MV-4-11 (cell line): ENCODE measurements at places on chromosomes 12 and 14.

DNA sequence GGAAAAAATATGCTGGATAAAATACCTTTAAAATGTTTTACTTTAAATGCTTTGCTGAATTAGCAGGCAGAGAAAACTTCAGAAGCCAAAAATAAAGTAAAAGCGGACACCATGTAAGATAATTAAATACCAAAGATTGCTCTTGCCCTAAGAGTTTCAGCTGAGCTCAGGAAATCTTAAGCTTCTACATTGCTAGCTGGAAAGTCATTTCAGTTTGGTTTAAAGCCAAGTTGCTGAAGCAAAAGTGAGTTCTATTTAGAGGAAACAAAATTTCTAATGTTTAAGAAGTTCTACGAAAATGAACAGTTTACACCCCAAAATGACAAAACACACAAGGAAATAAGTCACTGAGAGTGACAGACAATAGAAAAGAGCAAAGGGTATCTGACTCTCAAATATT lies 310.0 kb downstream of the ADAMTS20 start:
- DNase-seq, result no peak

- peak; percentile 7 for DNase-seq
Observed at GRCh38 chr12:48937170-48937569, 11.9 kb upstream of the FKBP11 start.

DNA sequence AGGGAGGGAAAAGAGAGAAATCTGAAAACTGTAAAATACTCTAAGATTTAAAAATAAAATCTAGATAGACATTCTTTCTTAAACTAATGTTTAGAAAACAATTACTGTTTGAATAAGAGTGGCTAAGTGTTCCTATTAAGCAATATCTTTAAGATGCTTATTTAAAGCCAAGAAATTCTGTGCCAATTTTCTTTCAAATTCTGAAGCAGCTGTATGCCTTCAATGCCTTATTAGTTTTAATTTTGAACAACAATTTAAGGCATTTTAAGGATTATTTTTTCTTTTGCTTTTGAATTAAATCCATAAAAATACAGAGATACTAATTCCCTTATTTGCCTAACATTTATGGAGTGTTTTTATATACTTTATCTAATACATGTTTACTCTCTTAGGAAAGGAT lies 50.3 kb upstream of the KITLG start:
- no peak for DNase-seq

DNA sequence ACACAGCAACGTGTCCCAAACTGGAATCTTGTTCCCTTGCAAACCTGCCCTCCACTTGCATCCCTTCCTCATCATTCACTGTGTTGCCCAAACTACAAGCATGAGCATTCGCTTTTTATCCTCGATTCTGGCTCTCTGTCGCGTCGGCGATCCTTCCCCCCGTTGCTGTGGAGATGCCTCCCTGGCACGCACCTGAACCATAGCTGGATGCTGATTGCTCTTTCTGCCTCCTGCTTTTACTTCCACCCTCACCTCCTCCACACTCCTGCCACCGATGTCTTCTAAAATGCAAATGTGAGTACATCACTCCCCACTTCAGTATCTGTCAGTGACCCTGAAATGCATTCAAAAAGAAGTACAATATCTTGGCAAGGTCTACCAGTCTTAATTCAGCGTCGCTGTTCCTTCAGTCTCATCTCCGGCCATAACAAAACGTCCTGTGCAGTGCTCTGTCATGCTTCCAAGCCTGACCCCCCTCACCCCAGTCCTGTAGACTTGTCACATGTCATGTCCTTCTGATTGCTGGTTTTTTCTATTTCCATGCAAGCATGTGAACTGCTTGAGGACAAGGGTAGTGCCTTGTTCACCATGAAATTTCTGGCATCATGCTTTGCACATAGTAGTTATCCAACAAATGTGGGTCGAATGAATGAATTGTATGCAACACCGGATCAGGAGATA lies 2.5 kb upstream of the PPP2R5C start:
- DNase-seq, result no peak

GRCh38 chr12:101064721-101065120 lies 145.3 kb downstream of the SLC5A8 start:
- no peak for DNase-seq

GRCh38 chr12:100554608-100555077 lies 18.8 kb upstream of the GAS2L3 start:
- DNase-seq, result peak; percentile 72

GRCh38 chr12:119565404-119565803 lies 28.2 kb upstream of the TMEM233 start:
- no peak for DNase-seq

GRCh38 chr14:69663300-69663643 lies 51.9 kb downstream of the SUSD6 start:
- DNase-seq, result no peak

DNA sequence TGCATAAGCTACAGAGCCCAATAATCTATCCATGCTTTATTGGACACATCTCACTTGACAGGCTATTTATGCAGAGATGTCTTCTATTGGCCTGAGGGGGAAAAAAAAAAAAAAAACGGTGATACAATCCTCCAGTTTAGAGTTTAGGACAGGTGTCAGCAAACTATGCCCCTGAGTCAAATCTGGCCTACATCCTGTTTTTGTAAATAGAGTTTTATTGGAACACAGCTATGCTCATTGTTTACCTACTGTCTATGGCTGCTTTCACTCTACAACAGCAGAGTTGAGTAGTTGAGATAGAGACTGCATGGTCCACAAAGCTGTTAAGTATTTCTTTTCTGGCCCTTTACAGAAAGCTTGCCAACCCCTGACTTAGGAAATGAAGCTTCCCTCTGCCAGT lies 403.1 kb downstream of the C12orf75 start:
- no peak for DNase-seq

DNA sequence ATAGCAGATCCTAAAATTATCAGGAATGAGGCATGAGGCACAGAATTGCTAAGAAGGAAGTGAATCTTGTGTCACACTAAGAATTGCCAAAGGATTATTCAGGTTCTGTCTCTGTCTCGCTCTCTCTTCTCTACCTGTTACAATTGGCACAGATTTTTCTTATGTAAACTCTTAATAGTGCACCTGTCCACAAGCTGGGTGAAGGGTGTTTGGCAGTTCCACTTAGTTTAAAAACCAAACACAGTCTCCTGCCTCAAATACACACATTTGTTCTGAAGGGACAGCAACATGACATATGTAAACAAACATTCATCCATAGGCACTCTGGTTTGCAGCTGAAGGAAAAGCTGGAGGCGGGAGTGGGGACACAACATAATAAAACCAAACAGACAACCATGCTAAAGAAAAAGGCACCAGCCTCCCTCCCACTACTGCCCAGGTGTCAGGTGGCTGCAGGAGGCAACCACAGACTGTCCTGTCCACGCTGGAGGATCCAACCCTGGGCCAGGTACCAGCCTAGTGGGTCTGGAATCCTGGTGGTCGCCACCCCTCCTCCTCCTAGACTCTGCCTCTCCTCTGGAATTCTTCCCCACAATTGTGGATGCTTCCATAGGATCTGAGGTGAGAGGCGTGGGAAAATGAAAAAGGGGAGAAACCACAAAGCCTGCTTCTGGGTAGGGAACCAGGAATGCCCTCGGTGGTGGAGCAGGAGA lies 81.2 kb downstream of the TMEM260 start:
- no peak for DNase-seq

DNA sequence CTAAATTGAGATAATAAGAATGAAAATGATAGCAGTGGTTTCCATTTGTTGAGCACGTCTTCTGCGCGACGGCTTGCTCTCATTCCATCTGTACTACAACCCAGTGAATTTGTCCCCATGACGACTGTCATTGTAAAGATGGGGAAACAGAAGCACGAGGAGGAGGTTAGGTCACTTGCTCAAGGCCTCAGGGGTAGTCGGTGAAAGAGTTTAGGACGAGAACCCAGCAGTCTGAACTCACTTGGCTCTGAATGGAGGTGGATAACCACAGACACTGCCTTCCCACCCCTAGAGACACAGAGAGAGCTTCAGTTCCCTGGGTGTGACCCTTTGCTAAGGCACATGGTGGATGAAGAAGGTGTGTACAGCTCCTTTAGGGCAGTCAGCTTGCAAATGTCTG lies 30.9 kb upstream of the PLEKHG3 start:
- peak; percentile 38 for DNase-seq

DNA sequence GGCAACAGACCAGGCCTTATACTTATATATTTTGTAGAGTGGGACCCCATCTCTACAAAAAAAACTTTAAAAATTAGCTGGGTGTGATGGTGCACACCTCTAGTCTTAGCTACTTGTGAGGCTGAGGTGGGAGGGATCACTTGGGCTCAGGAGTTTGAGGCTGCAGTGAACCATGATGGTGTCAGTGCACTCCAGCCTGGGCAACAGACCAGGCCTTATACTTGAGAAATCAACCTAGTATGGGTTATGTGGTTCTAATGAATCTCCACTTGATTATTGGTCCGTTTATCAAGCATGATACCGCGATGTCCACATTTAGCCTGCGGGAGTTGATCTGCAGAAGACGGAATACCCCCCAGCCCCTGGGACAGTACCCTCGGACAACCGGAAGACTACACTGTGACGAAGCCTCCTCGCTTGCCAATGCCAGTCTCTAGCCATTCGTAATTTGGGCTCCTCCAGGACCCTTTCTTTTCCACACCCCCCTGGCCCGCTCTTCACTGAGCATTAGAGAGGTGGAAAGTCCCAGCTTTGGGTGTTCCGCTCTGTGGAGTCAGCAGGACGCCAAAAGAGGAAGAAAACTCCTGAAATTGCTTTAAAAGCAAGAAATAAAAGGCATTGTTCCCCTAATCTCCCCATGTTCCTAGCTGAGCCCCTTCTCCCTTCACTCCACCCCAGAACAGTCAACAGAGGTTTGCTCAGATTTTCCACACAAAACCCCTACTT lies 19.4 kb downstream of the LTBP2 start:
- DNase-seq, result peak; percentile 22

DNA sequence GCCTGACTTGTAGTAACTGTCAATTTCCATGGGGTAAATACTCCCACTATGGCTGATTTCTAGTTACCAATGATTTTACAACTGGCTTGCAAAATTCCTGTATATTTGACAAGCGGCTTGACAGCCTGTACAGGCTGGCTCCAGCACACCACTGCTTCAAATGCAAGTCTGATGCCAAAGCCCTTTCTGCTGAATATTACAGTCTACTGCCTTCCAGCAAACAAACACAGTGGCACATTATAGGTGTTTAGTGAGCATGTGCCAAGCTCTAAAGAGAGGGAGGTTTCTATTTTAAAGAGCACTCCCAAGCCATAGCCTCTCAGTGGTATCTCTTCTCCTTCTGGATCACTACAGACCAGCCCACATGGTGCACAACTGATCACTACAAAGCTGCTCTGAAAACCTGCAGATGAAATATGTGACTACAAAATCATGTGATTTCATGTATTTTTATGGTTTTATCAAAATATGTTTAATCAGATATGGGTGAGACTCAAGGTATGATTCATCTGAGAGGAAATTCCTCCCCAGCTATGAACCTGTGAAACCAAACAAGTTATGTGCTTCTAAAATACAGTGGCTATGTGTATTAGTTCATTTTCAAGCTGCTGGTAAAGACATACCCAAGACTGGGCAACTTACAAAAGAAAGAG lies 101.5 kb downstream of the RPAP3 start:
- no peak for DNase-seq

DNA sequence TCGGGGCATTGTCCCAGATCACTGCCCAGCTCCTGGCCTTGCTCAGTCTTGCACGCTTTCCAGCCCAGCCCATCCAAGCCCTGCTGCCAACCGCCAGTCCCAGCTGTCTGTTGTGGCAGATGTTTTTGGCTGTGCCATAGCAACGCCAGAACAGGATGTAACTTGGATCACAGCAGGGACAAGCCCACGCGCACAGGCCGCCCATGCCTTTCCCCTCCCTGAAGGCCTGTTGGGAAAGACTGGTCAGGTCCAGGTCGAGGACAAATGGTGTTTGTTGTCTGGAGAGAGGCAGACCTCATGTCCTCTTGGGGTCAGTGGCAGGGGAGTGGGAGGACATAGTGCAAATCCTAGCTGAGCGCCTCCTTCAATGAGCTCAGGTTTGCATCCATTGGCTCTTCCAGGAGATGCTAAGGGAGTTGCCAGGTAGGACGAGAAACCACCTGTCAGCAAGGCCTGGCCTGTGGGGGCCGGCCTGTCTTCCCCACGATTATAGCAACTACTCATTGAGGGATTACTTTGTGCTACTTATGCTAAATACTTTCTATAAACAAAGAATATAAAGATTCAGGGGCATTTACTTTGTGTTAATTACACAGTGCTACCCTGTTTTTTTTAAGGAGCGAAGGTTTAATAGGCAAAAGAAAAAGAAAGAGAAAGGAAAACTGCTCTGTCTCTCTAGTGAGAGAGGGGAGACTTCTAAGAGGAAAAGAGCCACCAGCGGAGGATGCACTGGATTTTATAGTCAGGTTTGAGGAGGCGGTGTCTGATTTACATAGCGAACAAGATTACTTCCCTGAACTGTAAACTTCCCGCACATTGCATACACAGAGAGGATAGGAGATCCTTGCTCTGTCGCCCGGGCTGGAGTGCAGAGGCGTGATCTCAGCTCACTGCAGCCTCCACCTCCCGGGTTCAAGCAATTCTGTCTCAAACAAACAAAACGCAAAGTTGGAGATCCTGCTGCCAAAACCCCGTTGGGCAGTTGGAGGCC lies 42.8 kb upstream of the CORO1C start:
- peak; percentile 64 for DNase-seq

DNA sequence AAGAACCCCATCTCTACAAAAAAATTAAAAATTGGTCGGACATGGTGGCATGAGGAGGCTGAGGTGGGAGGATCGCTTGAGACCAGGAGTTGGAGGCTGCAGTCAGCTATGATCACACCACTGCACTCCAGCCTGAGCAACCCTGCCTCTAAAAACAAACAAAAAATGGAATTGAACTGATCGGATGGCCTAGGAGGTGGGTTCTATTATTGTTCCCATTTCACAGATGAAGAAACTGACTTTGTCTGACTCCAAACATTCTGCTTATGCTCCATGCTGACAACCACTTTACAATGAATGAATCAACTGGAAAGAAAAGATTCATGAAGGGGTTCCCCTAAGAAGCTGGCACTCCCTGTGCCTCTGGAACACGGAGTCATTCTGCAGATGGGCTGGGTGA lies 47.3 kb downstream of the TRPV4 start:
- no peak for DNase-seq

DNA sequence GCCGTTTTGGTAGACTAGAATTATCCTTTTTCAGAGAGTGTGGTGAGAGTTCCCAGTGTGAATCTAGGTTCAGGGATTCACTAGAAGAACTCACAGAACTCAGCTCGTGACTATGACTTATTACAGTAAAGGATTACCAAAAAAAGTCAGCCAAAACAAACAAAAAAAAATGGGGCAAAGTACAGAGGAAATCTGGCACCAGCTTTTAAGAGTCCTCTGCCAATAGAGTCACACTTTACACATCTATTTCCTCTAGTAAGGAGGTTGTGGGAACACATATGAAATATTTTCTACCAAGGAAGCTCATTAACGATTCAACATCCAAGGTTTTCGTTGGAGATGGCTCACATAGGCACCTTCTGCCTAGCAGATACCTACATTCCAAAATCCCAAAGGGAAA lies 28.2 kb downstream of the TSPAN19 start:
- DNase-seq, result no peak

DNA sequence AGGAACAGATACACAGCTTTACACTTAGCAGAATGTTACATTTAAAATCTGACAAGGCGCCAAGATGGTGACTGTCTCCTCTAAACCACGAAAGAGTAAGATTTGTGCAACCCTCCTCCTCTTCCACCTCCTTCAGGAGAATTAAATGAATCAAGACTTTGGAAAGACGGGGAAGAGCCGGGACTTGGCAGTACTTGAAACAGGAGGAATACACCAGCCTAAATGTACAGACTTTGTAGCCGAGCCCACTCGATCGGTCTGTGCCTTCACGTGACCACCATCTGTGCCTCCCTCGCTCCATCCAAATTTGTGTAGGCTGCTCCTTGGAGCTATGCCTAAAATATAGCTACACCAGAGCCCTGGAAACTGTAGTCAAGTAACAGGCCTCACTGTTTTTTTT lies 38.3 kb downstream of the SSPN start:
- DNase-seq, result no peak
